ENCODE measurements at places on chromosomes 2 and 18. TPM values are rescaled to one million over a fixed set of nuclear protein-coding genes. Genes with fewer than 3 reads are reported as not detected.

Gene ABHD1
- not detected for total RNA-seq

Gene CFAP65
- not detected for total RNA-seq

Gene KIF5C
- 3.3 TPM for total RNA-seq

Gene NEMP2
- 5.7 TPM for total RNA-seq

Gene MARCHF4
- total RNA-seq: not detected

Gene NEU4
- 1.5 TPM for total RNA-seq

Gene SLC40A1
- 35.3 TPM for total RNA-seq

- DNase-seq: no peak
Observed at GRCh38 chr2:73075477-73076373, 4.2 kb upstream of the SFXN5 start.

DNA sequence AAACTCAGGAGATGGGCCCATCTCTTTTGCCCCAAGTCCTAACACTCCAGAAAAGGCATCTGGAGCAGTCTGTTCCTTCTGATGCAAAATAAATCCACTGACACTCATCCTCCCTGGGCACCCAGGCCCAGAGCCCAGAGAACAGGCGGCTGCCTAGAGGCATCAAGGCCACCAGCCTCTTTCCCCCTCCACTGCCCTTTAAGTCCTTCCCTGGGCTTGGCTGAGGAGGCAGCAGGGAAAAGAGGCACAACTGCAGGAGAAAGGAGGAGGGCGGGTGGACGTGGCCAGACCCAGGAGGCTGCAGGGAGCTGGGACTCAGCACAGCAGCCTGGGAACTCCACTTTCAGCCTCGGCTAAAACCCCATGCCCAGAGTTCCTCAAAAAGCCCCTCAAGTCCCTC is 99.7 kb upstream of the ID2 start:
- no peak for DNase-seq

DNA sequence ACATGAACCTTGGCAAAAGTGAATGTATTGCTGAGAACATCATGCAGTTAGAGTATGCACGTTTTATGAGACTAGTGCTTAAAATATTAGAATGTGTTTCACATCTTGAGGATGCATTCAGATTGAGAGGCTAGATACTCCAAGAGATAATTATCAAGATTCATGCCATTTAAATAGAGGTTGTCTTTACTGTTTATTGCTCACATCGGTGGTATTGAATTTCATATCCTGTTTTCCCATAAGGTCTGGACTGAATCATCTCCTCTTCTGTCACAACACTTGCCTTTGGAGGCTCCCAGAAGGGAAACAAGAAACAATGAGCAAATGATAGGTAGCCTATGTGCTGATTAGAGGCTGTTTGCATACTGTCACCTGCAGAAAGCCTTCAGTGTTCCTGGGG is 83.8 kb downstream of the CLHC1 start:
- DNase-seq: no peak

DNA sequence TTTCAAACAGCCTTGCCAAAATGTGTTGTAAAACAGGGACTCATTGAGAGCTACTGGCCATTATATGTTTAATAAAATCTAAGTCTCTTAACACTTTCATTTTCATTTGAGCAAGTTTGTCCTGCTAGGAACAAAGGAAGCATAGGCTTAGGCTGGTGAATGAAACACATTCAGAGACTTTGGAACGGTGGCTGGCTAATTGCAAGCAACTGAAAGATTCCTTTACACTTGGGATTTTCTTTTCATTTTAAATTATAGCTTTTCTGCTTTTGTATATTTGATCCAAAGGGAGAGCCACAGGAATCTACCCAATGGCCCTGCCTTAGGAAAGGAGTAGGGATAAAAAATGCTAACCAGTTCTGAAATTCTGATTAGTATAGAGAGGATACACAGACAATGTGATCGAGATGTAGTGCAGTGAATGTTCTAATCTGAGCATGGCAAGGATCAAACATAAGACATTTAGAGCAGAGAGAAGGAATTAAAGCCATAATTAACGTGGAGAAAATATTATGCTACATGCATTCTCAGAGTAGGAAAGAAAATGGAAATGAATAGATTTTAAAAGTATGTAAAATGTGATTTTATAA is 911.4 kb upstream of the SLC39A10 start:
- no peak for DNase-seq

Measured in esophagus muscularis mucosa (tissue), 4 donors.